ENCODE measurements at places on chromosomes 6 and 20.

GRCh38 chr20:61311656-61312387 is 59.8 kb downstream of the CDH4 start:
- no peak for DNase-seq

- DNase-seq, result no peak
Observed at GRCh38 chr6:30947231-30947630, 6.5 kb downstream of the MUCL3 start.

DNA sequence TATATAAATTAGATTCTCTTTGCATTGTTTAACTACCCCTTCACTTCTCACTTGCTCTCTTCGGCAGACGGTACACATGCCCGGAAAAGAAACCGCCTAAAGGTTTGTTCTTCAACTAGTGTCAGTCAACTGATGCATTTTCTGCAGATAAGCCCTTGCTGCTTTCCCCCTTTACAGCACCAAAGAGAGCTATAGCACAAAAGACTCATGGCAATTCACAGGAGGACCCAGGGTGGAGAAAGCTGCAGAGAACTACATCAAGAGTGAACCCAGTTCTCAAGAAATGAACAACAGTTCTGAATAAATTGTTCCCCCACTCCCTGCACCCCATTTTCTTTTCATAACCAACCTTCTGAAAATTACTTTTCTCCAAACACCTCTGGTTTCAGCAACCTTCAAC is 8.9 kb downstream of the CD164 start:
- DNase-seq, result no peak

DNA sequence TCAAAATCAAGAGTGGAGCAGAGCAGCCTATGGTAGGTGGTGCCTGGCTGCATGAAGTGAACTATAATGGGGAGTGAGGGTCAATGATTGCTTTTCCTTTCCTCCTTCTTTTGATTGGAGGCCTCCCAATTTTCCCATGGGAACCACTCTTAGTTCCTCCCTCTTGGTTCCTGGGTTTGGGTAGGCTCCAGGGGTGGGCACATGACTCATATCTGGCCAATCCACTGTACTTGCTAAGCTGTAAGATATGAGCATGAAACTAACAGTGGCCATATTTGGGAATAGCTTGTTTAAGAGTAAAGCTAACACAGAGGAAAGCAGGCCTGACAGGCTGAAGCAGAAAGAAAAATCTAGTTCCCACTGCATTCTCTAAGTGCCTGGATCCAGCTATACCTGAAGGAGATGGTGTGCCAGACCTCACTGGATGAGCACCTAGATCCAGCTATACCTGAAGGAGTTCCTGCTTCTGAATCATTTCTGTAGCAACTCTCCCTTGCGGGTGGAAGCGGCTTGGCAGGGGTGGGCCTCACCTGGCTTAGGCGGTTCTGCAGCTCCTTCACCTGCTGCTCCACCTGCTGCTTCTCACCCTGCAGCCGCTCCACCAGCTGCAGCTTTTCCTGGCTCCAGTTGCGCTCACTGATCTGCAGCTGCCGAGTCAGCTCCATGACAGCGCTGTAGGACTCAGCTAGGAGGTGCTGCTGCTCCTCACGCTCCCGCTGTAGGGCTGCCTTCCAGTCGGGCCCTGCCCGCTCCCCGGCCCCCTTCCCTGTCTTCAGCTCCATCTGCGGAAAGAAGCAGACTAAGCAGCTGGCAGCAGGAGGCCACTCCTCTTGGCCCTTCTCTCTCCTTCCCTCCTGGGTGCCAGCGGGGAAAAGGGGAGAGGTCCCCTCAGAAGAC is 29.0 kb upstream of the DSN1 start:
- DNase-seq, result no peak

DNA sequence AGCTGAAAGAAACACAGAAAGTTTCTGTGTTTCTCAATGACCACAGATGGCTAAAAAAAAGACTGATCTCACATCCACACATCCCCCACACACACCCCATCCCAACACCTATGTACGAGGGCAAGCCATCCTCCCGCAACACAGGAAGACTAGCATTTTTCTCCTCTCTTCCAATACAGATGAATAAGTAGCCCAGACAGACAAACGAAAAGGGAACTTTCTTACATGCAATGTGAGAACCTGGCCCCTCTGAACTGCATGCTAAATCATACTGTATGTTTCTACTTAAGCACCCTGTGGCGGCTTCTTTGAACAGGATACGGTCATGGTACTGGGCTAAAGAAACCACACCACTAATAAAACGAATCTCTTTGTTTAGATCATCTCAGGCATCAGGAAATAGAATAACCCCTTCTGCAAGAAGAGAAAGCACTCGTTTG is 116.2 kb downstream of the GMDS start:
- DNase-seq, result no peak

- DNase-seq, result no peak
Observed at GRCh38 chr6:2872423-2873358, 30.4 kb downstream of the SERPINB9 start.

DNA sequence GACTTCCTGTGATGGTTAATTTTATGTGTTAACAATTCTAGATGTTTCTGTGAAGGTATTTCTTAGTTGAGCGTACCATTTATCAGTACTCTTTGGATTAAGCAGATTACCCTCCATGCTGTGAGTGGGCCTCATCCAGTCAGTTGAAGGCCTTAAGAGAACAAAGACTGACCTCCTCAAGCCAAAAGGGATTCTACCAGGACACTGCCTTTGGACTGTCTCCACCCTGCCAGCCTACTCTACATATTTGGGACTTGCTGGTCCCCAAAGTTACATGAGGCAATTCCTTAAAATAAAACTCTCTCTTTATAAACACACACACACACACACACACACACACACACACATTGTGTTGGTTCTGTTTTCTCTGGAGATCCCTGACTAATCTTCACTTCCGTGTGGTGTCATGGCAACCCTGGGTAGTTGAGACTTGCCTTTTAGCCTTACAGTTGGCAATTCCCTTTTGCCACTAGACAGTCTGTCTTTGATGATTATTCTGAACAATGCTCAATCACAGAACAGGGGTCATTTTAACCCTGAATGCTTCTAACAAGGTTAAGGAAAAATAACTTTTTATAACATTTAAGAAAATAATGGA is 32.2 kb downstream of the MRAP2 start:
- DNase-seq, result no peak

Data from activated naive CD4-positive, alpha-beta T cell treated with Interleukin-2 at 50 U/mL for 16 hours (primary cell).